Right atrium auricular region (tissue), 2 donors: ENCODE measurements at places on chromosomes 4 and X. TPM values are rescaled to one million over a fixed set of nuclear protein-coding genes. Genes with fewer than 3 reads are reported as not detected.

CTAG1B gene
- total RNA-seq: not detected

EDA gene
- total RNA-seq: 14.9 TPM

GRCh38 chr4:81685104-81685503 is 213.4 kb upstream of the RASGEF1B start:
- no peak for DNase-seq

- no peak for DNase-seq
Measured at GRCh38 chr4:88457307-88458103, 586 bp downstream of the HERC5 start.

GRCh38 chr4:179836179-179837075 is 2394.2 kb upstream of the AGA start:
- DNase-seq: no peak

DNA sequence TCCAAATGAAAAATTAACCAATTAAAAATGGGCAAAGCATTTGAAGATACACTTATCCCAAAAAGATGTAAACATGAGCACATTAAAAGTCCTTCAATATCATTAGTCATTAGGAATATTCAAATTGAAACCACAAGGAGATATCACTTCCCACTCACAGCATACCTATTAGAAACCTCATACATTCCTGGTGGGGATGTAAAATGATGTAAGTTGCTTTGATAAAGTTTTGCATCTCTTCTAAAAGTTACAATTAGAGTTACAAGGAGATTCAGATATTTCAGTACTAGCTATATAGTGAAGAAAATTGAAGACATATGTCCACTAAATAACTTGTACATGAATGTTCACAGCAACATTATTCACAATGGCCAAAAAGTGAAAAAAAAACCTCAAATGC is 1109.3 kb upstream of the LCORL start:
- DNase-seq: no peak

GRCh38 chrX:131729295-131729694 is 185.4 kb downstream of the OR13H1 start:
- peak; percentile 92 for DNase-seq
